Stimulated activated CD4-positive, alpha-beta T cell treated with anti-CD3 and anti-CD28 coated beads, Interleukin-4, amount 100 ng/mL, for 48 hours (primary cell): ENCODE measurements at places on chromosomes 16 and 17.

GRCh38 chr17:31452101-31452500 lies 60.6 kb downstream of the RAB11FIP4 start:
- DNase-seq = no peak

GRCh38 chr17:74920642-74921025 lies 2.4 kb downstream of the USH1G start:
- DNase-seq = no peak

- peak; percentile 23 for DNase-seq
These were observed 44.3 kb downstream of the LCMT1 start for GRCh38 chr16:25155553-25156460.

GRCh38 chr16:51651061-51651466 lies 500.0 kb upstream of the SALL1 start:
- DNase-seq = no peak

- DNase-seq = no peak
These were observed 35.7 kb downstream of the GNAO1 start for GRCh38 chr16:56226845-56227525.

- no peak for DNase-seq
These were observed 200.7 kb downstream of the CCDC182 start for GRCh38 chr17:57544401-57544800.
